ENCODE measurements at places on chromosomes 2 and 18.

GRCh38 chr18:2853926-2854664 is 7.3 kb downstream of the EMILIN2 start:
- DNase-seq = no peak

DNA sequence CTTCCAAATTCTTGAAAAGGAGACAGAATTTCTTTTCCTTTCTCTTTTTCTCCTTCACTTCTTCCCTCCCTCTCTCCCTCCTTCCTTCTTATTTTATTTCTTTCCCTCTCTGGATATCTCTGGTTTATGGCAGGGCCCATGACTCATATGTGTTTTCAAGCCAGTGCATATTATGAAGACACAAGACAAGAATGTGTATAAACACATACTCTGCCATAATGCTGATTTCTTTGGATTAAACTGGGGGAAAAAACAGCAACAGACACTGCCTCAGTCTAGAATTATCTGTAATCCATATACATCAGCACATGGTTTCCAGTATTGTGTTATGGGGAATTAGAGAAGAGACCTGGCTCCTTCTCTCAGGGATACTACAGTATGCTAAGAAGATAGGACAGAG is 82.8 kb upstream of the CPO start:
- no peak for DNase-seq

GRCh38 chr2:100207411-100207885 is 65.1 kb upstream of the AFF3 start:
- no peak for DNase-seq

- DNase-seq = no peak
Observed at GRCh38 chr18:27211569-27211968, 26.5 kb upstream of the CHST9 start.

DNA sequence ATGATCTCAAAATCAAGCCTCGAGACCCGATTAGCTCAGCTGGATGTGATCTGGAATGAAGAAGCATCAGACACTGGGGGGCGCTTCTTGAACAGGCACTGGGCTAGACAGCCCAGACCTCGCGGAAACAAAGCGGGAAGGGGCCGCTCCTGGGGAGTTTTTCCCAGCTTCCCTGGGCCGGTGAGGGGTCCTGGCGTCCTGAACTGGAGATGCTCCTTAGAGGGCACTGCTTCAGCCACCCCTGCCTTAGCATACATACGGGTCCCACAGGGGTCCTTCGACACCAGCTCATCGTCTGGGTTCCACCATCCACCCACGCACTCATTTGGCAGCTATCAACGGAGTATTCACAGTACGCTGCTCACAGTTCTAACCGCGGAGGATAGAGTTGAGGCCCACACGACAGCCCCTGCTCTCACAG is 146.7 kb downstream of the TSN start:
- DNase-seq = no peak

DNA sequence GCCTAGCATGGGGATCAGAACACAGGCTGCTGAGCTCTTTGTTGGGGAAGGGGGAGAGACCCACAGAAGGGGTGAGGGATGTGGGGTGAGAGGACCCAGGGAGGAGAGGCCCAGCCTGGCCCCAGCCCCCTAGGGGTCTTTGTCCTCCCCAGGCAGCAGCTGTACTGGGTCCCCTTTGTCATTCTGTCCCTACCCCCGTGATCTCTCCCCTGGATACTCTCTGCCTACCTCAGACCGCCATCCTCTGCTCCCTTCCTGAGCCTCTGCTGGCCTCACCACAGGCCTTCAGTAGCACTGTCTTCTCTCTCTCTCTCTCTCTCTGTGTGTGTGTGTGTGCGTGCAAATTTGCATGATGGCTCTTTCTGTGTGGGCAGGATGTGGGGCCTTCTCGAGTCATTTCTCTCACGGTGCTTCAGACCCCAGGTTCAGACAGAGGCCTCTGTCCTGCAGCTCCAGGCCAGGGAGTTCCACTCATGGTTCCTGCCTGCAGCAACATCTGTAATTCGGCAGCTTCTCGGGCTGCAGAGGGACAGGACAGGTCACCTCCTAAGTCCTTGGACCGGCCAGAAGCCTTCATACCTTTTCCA is 1.4 kb downstream of the PSD4 start:
- DNase-seq = no peak

DNA sequence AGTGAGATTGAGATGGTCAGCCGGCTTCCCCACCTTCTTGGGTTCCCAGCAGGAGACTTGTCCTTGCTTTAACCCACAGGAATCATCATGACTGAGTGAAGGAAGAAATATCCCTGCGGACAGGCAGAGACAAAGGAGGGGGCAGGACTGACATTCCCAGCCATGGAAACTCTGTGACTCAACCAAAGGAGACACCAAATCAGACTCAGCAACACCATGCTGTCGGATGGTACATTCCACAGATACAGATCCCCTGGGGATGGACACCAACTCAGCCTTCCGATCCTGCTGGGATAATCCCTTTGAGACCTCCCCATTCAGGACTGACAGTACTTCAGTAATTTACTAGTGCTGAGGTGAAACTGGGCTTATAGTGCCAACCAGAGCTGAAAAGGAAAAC is 518.3 kb downstream of the XIRP2 start:
- DNase-seq = no peak

- no peak for DNase-seq
Observed at GRCh38 chr18:60894254-60894945, 438.8 kb upstream of the CDH20 start.

DNA sequence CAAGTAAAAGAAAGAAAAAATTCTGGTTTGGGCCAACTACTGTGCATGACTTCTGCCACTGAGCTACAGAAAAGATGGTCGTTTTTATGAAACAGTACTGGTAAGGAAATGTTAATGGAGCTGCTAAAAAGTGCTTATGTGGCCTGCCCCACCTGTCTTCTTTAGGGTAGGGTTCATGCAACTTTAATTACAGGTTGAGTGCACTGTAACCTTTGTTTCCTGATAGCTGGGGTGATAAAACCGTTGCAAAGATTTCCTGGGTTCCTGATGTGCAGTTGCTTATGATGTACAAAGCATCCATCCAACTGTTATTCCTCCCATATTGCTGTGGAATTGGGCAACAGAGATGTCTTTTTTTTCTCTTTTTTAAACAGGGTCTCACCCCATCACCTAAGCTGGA is 34.3 kb upstream of the PUM2 start:
- no peak for DNase-seq

GRCh38 chr2:134155134-134155533 is 98.7 kb upstream of the MGAT5 start:
- no peak for DNase-seq

DNA sequence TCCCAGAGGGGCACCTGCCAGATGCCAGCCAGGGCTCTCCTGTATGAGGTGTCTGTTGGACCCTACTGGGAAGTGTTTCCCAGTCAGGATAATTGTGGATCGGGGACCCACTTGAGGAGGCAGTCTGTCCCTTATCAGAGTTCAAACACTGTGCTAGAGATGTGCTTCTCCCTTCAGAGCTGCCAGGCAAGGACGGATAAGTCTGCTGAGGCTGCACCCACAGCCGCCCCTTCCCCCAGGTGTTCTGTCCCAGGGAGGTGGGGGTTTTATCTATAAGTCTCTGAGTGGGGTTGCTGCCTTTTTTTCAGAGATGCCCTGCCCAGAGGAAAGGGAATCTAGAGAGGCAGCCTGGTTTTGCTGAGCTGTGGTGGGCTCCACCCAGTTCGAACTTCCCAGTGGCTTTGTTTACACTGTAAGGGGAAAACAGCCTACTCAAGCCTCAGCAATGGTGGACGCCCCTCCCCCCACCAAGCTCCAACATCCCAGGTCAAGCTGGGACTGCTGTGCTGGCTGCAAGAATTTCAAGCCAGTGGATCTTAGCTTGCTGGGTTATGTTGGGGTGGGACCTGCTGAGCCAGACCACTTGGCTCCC is 324.0 kb upstream of the SETBP1 start:
- DNase-seq = no peak

GRCh38 chr2:118431165-118431517 is 342.9 kb downstream of the INSIG2 start:
- no peak for DNase-seq

All from stimulated activated CD4-positive, alpha-beta T cell treated with anti-CD3 and anti-CD28 coated beads, Interleukin-4, amount 100 ng/mL, for 4 hours (primary cell).